ENCODE measurements at places on chromosomes 5 and 9.

DNA sequence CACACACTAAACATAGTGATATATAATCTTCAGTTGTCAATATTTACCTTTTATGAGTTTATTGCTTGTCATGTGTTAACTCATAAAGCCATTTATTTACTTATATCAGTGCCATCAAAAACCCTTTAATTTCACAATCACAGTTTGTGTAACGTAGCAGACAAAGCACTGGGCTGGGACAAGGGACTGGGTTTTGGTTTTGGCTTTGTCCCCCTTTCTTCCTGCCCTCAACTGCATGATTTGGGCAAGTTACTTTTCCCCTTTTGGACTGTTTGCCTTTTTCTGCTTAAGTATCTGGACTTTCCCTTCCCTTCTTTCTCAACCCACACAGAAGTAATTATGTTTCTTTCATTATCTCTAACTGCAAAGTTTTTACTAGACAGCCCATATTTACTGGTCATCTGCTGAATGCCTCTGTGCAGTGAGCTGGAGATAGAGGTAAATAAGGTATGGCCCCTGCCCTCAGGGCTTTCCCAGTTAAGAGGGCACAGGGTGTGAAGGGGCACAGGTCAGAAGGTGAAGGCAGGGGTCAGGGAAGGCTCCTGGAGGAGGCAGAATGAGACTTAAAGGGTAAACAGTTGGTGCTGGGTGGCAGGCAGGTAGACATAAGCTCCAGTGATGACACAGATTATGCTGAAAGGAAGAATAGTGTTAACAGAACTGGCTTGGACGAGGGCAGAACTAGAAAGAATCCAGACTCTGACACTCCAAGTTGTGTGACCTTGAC, 14.8 kb upstream of the NR3C1 start:
- no peak for DNase-seq

DNA sequence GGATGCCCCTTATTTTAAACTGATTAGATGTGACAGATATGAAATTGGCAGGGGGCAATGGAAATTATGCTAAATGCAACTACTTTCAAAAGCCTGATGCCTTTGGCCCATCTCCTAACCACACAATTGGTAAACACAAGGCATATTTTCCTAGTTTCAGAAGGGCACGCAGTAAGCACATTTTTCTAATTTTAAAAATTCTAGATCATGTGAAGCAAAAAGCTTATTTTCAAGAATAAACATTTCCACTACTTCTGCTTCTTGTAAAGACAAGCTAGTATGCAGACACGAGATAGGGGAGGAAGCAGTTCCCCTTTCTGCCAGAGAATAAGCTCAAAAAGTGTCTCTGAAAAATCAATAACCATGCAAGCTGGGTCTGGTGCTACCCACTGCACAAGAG, 67.7 kb downstream of the ABCA1 start:
- DNase-seq, result no peak

DNA sequence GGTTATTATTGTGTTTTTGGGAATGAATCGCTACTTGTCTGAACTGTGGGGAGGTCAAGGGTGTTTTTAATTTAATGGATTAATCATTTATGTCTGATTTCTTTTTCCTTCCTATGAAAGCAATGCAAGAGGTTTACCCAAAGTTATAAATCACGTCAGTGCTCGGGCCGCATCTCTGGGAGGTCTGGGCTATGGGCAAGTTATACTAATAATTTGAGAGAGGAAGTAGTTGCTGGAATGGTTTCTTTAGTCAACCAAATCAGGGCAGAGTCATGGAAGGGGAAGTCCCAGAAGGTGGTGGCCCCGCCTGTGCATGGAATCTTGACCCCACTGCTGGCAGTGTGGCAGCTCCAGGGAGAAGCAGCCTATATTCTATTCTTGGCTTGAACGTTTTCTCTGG, 180.2 kb downstream of the HSPA4 start:
- no peak for DNase-seq

GRCh38 chr9:87564111-87564510, 66.4 kb downstream of the DAPK1 start:
- DNase-seq, result no peak

DNA sequence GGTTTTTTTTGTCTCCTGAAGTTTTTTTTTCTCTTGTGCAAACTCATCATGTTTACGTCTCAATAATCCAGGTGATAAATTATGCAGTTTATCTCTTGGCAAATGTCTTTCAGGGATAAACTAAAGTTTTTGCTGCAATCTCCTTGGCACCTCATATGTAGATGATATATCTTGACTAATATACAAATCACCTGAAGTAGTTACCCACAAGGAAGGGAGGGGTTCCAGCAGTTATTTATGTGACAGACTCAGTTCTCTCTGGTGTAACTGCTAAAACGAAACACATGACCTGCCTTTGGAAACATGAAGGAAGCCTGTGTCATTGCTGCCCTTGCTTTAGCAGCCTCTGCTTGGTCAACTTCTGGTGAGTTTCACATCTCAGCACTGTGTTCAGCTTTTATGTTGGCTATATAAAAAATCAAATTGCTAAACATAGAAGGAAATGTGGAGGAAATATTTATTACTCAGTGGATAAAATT, 39.3 kb upstream of the KIAA1958 start:
- DNase-seq, result no peak

DNA sequence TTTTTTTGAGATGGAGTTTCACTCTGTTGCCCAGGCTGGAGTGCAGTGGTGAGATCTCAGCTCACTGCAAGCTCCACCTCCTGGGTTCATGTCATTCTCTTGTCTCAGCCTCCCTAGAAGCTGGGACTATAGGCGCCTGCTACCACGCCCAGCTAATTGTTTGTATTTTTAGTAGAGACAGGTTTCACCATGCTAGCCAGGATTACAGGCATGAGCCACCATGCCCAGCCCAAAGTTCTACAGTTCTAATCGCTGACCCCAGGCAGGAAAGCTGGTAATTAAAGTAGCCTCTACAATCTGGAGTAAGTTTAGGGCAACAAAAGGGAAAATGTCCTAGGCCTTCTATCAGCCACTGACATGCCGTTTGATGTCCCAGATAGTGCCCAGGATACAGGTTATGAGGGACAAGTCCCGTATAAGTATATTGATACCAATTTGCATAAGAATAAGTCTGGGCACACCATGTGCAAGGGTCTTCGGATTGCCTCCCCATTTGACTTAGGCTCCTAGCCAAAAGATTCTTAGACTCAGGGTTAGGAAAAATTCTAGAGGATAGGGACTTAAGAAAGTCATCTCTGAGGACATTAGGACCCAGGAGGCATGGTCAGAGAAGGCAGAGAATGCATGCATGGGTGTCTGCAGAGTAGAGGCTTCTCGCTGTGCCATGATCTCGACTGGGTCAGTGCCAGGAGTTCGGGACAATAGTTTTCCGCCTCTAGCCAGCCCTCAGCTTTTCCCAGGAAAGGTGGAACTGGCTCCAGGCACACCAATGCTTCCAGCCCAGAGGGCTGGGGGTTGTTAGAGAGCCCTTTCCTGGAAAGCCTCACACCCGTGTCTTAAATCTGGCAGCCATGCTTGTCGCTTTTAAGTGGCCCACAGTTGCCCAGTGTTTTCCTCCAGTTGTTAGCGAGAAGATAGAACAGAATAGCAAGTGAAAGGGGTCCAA, 1111.1 kb downstream of the TAF11L14 start:
- DNase-seq, result no peak

GRCh38 chr9:2120926-2121689, 106.0 kb downstream of the SMARCA2 start:
- DNase-seq, result no peak

GRCh38 chr5:128202320-128202719, 118.8 kb downstream of the SLC12A2 start:
- DNase-seq, result no peak

DNA sequence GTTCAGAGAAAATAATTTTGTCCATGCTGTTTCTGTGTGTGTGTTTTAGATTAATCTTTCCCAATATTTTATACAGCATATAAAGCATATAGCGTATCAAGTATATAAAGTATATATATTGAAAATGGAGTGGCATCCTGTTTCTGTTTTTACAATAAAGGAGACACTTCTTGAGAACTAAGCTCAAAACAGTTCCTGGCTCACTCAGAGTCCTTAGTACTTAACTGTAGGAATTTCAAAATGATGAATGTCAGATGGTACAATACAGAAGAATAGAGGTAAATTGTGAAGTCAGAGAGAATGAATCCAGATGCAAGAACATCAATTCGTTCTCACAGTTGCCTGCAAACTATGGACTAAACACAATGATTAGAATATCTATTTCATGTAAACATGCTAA, 68.7 kb upstream of the TAS2R1 start:
- DNase-seq, result no peak

DNA sequence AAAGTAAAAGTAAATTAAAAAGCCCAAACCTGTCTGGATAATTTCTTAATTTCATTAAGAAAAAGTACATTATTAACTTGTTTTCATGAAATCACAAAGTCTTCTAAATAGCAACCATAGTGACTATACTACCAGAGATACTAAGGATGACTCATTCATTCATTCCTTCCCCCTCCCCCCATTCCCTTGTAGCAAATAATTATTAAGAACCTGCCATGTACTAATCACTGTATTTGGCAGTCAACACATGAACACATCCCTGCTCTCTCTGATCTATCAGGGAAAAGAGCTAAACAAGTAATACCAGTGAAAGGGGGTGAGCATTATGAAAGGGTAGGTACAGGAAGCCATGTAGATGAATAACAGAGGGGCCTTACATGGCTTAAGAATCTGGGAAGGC, 203.9 kb downstream of the CWC27 start:
- no peak for DNase-seq

GRCh38 chr5:21776466-21776865, 1076.7 kb downstream of the CDH12 start:
- no peak for DNase-seq

GRCh38 chr5:172160506-172160905, 27.5 kb downstream of the STK10 start:
- no peak for DNase-seq

DNA sequence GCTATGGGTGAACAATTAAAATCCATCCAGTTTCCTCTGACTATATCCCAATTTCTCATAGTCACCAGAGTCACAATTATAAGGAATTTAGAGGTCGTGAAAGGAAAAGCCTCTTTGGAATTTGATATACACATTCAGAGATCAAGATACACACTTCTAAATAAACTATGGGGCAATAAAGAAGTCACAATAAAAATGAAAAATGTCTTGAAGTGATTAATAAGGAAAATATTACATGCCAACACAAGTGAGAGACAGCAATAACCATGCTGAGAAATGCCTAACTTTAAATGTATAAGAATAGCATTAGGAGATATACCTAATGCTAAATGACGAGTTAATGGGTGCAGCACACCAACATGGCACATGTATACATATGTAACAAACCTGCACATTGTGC, 54.9 kb upstream of the ADAMTS19 start:
- no peak for DNase-seq

GRCh38 chr5:14383923-14384322, 197.7 kb upstream of the OTULINL start:
- no peak for DNase-seq

GRCh38 chr5:76688212-76688611, 27.7 kb upstream of the F2R start:
- no peak for DNase-seq

DNA sequence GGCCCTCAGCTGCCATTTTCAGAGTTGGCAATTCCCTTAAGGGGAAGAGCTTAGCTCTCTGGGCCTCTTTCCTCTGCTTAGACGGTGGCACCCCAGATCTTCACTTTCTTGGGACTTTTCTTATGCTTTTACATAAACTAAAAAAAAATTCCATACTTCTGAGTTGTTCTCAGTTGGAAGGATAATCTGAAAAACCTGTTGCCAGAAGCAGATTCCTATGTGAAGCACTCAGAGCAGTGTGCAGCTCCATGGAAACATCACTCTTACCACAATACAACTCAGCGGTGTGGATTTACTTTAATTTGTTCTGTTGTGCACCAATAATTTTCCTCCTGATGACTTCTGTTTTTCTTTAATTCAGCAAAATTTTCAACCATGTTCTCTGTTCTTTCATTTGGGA, 44.1 kb upstream of the MROH2B start:
- no peak for DNase-seq

DNA sequence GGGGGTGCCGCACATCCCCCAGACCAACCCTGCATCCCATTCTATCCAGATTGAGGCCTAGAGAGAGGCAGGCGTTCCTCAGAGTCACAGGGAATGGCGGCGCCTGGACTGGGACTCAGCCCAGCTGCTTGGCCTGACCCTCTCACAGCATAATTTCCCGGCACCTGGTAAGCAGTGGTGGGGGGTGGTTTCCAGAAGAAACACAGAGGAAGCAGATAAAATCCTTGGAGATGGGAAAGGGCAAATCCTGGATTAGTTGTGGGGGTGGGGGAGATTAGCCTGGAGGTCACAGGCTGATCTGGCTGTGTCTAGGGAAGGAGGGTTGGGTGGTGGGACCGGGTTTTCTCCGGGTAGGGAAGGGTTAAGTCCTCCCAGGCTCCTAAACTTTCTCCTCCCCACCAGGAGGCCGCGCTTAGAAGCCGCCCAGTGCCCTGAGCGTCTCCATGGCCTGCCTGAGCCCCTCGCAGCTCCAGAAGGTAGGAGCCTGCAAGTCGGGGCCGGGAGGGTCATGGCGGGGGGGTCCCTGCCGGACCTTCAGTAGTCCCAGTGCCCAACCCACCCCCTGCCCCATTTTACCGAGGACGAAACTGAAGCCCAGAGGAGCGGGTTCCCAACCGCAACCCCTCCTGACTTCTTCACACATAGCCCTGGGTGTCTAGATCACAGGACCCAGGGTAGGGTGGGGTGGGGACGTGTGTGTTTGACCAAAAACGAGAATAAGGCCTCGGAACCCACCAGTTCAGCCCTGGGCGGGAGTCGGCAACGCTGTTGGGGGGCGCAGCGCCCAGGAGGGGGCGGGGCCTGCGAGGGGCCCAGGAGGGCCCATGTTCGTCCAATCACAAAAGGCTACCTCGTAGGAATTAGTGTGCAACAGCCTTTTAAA, 1.3 kb downstream of the PHYHD1 start:
- no peak for DNase-seq

DNA sequence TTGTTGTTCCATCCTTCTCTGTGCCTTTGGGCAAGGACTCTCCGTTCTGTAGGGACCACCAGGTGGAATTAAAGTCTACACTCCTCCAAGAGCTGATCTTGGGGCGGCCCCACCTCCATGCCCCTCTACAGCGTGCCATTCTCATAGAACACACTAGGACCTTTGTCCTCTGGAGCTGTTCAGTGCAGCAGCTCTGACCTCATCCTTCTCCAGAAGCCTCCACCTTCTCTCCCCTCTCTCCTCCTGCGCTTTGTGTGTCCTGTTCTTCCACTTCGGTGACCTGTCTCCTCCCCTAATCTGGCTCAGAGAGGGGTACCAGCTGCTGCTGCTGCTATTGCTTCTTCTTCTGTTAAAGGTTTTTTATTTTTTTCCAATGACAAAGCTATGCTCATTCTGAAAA, 1.8 kb upstream of the MACROH2A1 start:
- no peak for DNase-seq

Measured in activated CD4-positive, CD25-positive, alpha-beta regulatory T cell (primary cell).